ENCODE measurements at places on chromosomes 6 and 20.
A peak's percentile ranks its signal among the peaks of the same experiment; 100 is the strongest.

DNA sequence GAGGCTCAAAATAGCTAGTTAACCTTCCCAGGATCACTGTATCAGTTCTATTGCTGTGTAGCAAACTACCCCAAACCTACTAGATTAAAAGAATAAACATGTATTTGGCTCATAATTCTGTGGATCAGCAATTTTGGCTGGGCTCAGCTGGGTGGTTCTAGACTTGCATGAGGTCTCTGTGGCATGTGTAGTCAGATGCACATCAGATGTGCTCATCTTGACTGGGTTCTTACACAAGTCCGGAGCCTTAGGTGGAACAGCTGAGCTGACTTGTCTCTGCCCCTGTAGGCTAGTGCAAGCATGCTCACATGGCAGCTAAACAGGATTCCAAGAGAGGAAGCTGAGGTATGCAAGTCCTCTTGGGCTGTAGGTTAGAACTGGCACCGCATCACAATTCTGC, 173.2 kb upstream of the PRND start:
- no peaks in the 10 kb centered on the region for H3K36me3 ChIP-seq
- H3K27ac ChIP-seq: no peak overlapping the region
- H3K4me1 ChIP-seq: no peaks in the 10 kb centered on the region

- peaks cover 2% of the 10 kb centered on the region for H3K27me3 ChIP-seq
- H3K36me3 ChIP-seq: no peaks in the 10 kb centered on the region
- H3K4me3 ChIP-seq: no peak overlapping the region
Measured at GRCh38 chr6:364609-365540, 26.7 kb upstream of the IRF4 start.

DNA sequence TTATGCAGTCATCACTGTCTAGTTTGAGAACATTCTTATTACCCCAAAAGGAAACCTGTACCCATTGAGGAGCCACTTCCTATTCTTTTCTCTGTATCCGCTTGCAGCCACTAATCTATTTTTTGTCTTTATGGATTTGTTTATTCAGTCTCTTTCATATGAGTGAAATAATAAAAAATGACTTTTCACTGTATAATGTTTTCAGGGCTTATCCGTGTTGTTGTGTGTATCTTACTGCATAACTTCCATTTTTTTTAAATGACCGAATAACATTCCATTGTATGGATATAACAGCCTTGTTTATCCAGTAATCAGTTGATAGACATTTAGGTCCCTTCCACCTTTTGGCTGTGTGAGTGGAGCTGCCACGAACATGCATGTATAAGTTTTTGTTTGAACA, 86.6 kb downstream of the ZFAND3 start:
- no peaks in the 10 kb centered on the region for H3K27me3 ChIP-seq
- peaks cover 8% of the 10 kb centered on the region for H3K36me3 ChIP-seq
- no peak overlapping the region for H3K4me3 ChIP-seq
- no peak for DNase-seq
- no peak overlapping the region for H3K27ac ChIP-seq

GRCh38 chr6:37827603-37828265, 8.2 kb downstream of the ZFAND3 start:
- no peaks in the 10 kb centered on the region for H3K27me3 ChIP-seq
- no peak overlapping the region for H3K4me3 ChIP-seq
- H3K36me3 ChIP-seq: peaks cover 17% of the 10 kb centered on the region

GRCh38 chr6:134630508-134631121, 312.7 kb upstream of the SGK1 start:
- no peak overlapping the region for H3K4me3 ChIP-seq
- H3K27me3 ChIP-seq: peaks cover 2% of the 10 kb centered on the region
- DNase-seq: no peak
- no peak overlapping the region for H3K27ac ChIP-seq

- H3K4me3 ChIP-seq: no peak overlapping the region
- no peaks in the 10 kb centered on the region for H3K4me1 ChIP-seq
- H3K36me3 ChIP-seq: no peaks in the 10 kb centered on the region
- peaks cover 10% of the 10 kb centered on the region for H3K27me3 ChIP-seq
- DNase-seq: no peak
Measured at GRCh38 chr20:48283470-48284110, 498.3 kb upstream of the SULF2 start.

- no peaks in the 10 kb centered on the region for H3K36me3 ChIP-seq
- peaks cover 54% of the 10 kb centered on the region for H3K27me3 ChIP-seq
- peak; percentile 61 for DNase-seq
- H3K4me3 ChIP-seq: no peak overlapping the region
Measured at GRCh38 chr6:28719275-28719940, 193.7 kb downstream of the GPX5 start.

DNA sequence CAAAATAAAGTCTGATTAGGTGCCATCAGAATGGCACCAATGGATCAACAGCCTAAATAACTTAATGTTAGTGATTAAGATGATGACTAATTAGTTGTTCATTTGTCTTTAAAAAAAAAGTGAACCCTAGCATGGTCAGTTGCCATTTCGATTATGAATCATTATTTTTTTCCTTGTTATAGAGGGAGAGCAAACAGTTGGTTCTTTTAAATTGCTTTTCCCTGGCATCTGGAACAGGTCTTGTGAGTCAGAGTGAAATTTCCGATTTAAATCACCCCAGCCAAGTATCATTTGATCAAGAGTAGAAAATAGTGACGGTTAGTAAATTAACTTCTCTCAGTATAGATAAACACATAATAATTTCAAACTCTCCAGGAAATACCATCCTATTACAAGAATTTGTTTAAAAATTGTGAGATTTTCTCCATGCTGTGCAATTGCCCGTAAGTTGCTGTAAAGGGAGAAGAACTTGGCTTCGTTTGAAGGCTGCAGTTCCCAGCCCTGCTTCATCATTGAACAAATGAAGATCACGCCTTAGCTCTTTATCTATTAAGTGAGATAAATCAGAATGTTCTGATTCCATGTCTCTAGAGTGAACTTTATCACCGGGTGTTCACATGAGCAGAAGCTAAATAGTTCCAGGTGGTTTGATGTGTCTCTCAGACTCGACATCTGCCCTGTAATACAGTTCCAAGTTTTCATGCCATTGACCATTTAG, 741.3 kb downstream of the DOK5 start:
- H3K27ac ChIP-seq: no peak overlapping the region
- H3K4me3 ChIP-seq: no peak overlapping the region
- H3K36me3 ChIP-seq: no peaks in the 10 kb centered on the region
- no peak for DNase-seq

DNA sequence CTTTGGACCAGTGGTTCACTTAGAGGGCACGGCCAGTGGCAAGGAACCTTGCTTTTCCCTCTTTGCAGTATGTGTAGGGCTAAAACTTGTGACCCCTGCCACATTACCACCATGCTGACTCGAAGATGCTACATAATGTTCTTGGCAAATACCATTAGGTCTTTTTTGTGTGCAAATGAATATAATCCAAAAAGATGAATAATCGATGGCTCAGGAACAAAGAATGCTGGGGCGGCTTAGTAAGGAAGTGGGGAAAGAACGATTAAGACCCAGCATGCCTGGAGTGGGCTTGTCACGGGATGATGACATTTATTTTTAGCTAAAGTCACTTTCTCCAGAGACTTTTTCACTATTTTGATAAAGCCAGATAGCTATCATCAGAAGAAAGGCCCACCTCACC, 23.1 kb downstream of the CMTR1 start:
- H3K4me1 ChIP-seq: peaks cover 19% of the 10 kb centered on the region
- peaks cover 61% of the 10 kb centered on the region for H3K36me3 ChIP-seq
- no peaks in the 10 kb centered on the region for H3K27me3 ChIP-seq
- no peak overlapping the region for H3K4me3 ChIP-seq
- no peak for DNase-seq

- H3K27me3 ChIP-seq: no peaks in the 10 kb centered on the region
- DNase-seq: no peak
- H3K36me3 ChIP-seq: no peaks in the 10 kb centered on the region
- no peak overlapping the region for H3K4me3 ChIP-seq
Measured at GRCh38 chr6:32214126-32214525, 9.7 kb downstream of the NOTCH4 start.

GRCh38 chr6:89986650-89987074, 92.4 kb downstream of the GJA10 start:
- peak overlapping the region; percentile 91 for H3K27ac ChIP-seq
- H3K36me3 ChIP-seq: peaks cover 74% of the 10 kb centered on the region
- no peak for DNase-seq
- H3K4me1 ChIP-seq: peaks cover 80% of the 10 kb centered on the region
- H3K4me3 ChIP-seq: no peak overlapping the region

DNA sequence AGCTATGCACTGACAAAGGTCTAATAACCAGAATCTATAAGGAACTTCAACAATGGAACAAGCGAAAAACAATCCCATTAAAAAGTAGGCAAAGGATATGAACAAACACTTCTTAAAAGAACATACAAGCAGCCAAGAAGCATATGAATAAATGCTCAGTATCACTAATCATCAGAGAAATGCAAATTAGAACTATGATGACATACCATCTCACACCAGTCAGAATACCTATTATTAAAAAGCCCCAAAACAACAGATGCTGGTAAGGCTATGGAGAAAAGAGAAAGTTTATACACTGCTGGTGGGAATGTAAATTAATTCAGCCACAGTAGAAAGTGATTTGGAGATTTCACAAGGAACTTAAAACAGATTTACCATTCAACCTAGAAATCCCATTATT, 211.8 kb downstream of the EDN1 start:
- no peak for DNase-seq
- no peaks in the 10 kb centered on the region for H3K36me3 ChIP-seq
- H3K27me3 ChIP-seq: peaks cover 11% of the 10 kb centered on the region
- H3K4me1 ChIP-seq: no peaks in the 10 kb centered on the region
- H3K27ac ChIP-seq: no peak overlapping the region

- H3K27me3 ChIP-seq: peaks cover 34% of the 10 kb centered on the region
- H3K36me3 ChIP-seq: peaks cover 5% of the 10 kb centered on the region
- DNase-seq: peak; percentile 76
- peaks cover 40% of the 10 kb centered on the region for H3K4me1 ChIP-seq
Measured at GRCh38 chr6:44268095-44268628, 2.1 kb upstream of the TMEM151B start.

DNA sequence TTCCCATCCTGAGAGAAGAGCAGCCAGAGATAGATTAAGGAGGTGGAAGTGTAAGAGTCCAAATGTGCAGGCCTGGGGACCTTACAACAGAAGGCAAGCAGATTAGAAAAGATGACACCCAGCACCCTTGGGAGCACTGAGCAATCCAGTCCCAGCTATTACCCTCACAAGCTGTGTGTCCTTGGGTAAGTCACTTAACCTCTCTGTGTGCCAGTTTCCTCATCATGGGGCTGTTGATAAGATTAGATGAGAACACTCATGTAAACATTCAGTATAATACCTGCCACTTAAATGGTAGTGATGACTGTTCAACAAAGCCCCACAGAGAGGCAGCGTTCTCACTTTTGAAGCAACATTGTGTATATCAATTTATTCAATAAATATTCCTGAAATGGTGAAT, 114.8 kb upstream of the CST7 start:
- H3K27me3 ChIP-seq: peaks cover under 1% of the 10 kb centered on the region
- H3K4me3 ChIP-seq: no peak overlapping the region

GRCh38 chr6:158303210-158303731, 9.0 kb upstream of the TULP4 start:
- no peak overlapping the region for H3K27ac ChIP-seq
- H3K27me3 ChIP-seq: no peaks in the 10 kb centered on the region
- DNase-seq: no peak
- no peak overlapping the region for H3K4me3 ChIP-seq
- peaks cover 4% of the 10 kb centered on the region for H3K4me1 ChIP-seq
- H3K36me3 ChIP-seq: peaks cover 17% of the 10 kb centered on the region

GRCh38 chr6:22361576-22361975, 64.7 kb upstream of the PRL start:
- H3K36me3 ChIP-seq: no peaks in the 10 kb centered on the region
- H3K27me3 ChIP-seq: no peaks in the 10 kb centered on the region
- H3K27ac ChIP-seq: no peak overlapping the region
- no peaks in the 10 kb centered on the region for H3K4me1 ChIP-seq

GRCh38 chr6:141539617-141540016, 593.1 kb upstream of the GJE1 start:
- H3K4me1 ChIP-seq: no peaks in the 10 kb centered on the region
- no peak for DNase-seq
- no peak overlapping the region for H3K4me3 ChIP-seq

DNA sequence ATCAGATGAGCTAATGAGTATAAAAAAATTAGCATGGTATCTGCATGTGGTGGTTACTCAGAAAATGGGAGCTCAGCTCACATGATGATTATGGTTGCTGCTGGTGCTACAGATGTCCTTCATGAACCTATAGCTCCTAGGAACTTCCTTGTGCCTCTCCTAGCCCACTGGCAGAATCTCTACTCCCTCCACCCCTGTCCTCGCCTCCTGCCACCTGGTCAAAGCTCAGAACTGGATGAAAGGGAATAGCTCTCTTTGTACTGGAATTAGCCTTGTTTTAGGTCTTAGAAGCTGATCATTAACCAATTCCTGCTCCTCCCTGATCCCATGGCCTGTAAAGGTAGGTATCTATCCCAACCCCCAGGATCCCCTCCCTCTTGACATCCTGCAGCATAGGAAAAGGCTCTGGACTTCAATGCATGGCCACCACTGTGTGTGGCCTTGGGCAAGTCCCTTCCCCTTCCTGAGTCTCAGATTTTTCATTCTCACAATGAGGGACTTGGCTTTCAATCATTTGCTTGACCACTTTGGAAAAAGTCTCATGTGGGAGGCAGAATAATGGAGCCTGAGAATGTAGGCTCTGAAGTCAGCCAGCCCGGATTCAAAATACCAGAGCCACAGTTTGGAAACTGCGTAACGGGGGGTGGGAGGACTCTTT, 43.9 kb downstream of the SLC13A3 start:
- no peak for DNase-seq
- H3K27me3 ChIP-seq: peaks cover 4% of the 10 kb centered on the region
- no peak overlapping the region for H3K27ac ChIP-seq
- no peak overlapping the region for H3K4me3 ChIP-seq
- H3K4me1 ChIP-seq: no peaks in the 10 kb centered on the region

DNA sequence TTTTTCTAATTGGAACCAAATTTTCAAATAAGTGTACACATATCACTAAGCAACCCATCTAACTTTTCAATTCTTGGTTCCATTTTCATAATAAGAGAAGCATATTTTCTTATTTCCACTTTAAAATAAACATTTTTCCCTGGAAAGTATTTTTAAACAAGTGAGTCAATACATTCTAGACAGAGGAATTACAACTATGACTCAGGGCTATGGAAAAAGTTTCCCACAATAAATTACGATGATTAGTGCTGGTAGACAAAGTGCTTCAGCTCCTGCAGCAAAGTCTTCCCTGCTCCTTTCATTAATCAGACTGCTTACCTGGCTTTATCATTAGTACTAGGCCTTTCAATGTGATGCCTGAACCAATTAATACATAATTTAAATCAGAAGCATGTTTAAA, 322.5 kb downstream of the HACE1 start:
- no peak overlapping the region for H3K27ac ChIP-seq
- peaks cover 5% of the 10 kb centered on the region for H3K27me3 ChIP-seq
- DNase-seq: no peak
- H3K4me3 ChIP-seq: no peak overlapping the region
- no peaks in the 10 kb centered on the region for H3K36me3 ChIP-seq
- H3K4me1 ChIP-seq: no peaks in the 10 kb centered on the region

Measured in activated CD4-positive, alpha-beta T cell treated with anti-CD3 and anti-CD28 coated beads for 36 hours (primary cell).